ENCODE measurements at places on chromosomes 1 and 21.
A peak's percentile ranks its signal among the peaks of the same experiment; 100 is the strongest.

GRCh38 chr1:155086128-155086741 is 7.6 kb downstream of the EFNA3 start:
- peak; percentile 55 for DNase-seq

DNA sequence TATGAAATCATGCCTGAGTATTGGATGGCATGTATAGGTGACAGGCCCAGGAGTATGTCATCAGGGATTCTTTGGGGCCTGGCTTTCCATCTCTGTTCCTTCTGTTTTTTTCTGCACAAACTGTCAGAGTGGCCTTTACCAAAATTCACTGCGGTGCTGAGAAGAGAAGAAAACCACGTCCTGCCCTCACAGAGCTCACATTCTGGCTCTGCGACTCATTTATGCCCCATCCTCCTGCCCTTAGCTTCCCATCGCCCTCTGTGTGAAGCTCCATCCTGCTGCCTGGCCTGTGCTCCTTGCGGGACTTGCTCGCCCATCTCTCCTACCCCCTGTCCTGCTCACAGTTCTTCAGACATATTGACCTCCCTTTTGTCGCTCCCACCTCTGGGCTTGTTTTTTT is 73.4 kb downstream of the HUNK start:
- no peak for DNase-seq

DNA sequence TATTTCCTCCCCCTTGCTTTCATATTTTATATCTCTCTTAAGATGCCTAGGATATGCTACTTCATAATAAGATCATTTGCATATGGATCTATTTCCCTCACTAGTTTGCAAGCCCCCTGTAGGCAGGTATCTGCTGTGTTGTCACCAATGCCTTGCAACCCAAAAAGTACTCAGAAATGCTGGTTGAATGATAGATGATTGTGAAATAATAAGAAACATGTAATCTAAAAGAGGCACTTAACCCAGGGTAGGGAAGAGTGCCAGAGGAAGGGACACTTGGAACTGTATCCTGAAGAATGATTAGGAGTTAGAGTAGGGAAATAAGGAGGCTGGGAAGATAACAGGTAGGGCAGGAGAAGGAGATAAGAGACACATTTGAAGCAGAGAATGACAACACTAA is 12.3 kb downstream of the ATPAF1 start:
- no peak for DNase-seq

GRCh38 chr1:45172005-45172404 is 34.4 kb downstream of the ZSWIM5 start:
- DNase-seq, result no peak

- DNase-seq, result no peak
These were observed 38.5 kb downstream of the ZBTB18 start for GRCh38 chr1:244089561-244089960.
